ENCODE measurements at places on chromosomes 6 and 20.

DNA sequence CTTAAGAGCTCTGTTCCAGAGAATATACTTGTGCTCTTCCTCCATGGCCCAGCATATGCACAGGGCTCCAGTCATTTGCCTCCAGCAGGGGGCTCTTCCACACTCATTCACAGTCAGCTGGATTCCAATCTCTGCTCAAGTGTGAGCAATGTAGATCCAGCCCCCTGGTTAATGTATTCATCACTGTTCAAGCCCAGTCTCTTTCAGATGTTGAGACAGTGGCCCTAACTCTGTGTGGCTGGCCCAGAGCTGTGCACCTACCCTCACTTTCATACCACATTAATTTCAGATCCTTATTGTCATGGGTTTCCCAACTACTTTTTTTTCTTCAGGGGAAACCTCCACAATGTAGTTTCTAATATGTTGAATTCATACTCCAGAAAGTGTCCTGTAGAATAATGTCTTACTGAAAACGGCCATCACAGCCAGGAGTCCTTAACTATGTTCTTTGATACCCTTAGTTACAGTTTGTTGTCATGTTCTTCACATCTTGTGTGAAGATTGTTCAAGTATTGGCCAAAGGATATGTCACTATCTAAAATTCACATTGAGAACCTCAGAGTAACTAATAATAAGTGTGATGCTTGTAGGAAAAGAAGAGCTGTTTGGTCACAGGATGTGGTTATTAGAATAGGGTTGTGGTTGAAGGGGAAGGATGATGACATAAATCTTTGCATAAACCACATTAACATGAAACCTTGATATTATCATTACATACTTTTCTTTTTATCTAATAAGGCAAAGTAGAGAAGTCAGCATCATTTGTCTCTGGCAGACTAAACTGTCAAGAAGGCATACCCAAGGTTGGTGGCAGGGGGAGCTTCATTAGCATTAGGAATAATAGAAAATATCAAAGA lies 14.4 kb upstream of the HLA-DQA1 start:
- DNase-seq: peak; percentile 42

DNA sequence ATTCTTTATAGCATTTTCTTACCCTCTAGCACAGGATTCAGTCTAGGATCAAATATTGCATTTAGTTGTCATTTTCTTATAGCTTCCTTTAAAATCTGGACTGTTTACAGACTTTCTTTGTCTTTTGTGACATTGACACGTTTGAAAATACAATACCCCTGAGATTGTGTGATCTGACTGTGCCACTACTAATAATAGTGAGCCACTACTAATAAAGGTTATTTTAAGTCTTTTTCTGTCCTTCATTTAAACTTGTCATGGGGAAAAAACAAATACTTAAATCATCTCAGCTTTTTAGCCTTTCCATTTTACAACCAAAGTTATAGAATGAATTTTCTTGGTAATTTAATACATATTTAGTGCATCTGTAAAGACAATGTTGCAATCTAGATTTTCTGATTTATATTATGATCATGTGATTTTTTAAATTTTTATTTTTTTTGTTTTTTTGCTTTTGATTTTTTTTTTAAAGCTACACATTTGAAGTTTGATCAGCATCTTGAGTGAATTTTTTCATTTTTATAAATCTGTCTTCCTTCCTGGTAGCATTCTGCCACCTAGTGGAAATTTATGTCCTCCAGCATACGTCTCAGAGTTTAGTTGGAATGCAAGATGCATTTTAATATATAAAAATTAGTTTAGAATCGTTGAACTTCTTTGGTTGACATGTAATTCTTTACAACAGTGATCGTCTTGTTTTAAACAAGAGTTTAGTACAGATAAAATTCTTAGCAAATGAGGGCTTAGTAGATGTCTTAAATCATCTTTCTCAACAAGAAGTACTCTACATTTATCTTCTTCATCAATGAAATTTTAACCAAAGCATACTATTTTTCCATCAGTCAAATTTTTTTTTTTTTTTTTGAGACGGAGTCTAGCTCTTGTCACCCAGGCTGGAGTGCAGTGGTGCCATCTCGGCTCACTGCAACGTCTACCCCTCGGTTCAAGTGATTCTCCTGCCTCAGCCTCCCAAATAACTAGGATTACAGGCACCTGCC lies 119.4 kb downstream of the NCOA3 start:
- peak; percentile 74 for DNase-seq

DNA sequence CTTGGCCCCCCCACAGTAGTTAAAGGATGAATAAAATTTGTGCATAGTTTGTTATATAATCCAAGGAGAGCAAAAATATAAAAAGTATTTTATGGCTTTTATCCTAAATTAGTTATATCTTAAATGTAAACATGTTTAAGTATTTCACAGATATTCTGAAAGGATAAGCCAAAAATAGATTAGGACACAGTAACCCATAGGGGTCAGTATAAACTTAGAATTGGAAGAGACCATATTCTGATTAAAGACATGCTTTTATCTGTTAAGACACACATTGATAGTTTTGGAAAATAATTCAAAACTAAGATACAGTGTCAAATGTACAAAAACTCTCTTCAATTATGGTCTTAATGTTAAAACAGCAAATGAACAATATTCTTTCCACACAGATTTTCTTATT lies 4.5 kb upstream of the SERINC1 start:
- DNase-seq: peak; percentile 23

GRCh38 chr6:73309535-73309784 lies 44.6 kb downstream of the DPPA5 start:
- no peak for DNase-seq

DNA sequence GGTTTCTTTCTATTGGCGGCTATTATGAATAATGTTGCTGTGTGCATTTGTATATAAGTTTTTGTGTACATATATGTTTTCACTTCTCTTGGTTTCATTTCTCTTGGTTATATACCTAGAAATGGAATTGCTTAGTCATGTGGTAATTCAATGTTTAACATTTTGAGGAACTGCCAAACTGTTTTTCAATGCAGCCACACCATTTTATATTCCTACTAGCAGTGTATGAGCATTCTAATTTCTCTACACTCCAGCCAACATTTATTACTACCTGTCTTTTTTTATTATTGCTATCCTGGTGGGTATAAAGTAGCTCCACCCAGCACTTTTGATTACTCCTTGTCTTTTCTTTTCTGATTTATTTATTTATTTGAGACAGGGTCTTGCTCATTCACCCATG lies 54.8 kb downstream of the PHACTR2 start:
- no peak for DNase-seq

- DNase-seq: peak; percentile 47
Observed at GRCh38 chr20:5844063-5844681, 94.0 kb downstream of the SHLD1 start.

GRCh38 chr6:35804996-35805736 lies at the start of gene LHFPL5:
Gene LHFPL5 (plus strand): TSS chr6:35805352. CDS start chr6:35805671, 319 bp downstream.
- peak; percentile 19 for DNase-seq

DNA sequence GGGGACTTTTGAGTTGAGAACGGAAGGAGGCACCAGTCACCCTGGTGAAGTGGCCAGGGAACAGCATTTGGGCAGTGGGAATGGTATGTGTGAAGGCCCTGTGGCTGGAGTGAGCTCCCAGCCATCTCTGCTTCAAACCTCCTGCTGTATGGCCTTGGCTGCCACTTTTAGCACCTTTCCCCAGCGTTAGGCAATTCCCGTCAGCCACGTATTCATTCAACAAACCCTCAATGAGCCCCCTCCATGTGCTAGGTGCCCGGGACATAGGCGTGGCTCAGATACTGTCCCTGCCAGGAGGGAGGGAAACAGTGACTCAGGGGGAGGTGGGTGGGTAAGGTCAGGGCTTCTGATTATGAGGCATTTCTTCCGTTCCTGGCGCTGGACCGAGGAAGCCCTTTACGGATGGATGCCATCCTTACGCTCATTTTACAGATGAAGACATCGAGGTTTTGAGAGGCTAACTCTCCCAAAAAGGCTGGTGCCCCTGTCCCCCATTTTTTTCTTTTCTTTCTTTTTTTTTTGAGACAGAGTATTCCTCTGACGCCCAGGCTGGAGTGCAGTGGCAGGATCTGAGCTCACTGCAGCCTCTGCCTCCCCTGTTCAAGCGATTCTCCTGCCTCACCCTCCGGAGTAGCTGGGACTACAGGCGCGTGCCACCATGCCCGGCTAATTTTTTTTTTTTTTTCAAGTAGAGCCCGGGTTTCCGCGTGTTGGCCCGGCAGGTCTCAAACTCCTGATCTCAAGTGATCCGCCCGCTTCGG lies 37.5 kb downstream of the SRC start:
- no peak for DNase-seq

- DNase-seq: no peak
Observed at GRCh38 chr20:57468523-57469417, 56.2 kb downstream of the CTCFL start.

GRCh38 chr6:3751077-3751729 lies at the start of gene PXDC1:
Gene PXDC1 (minus strand): TSS chr6:3751713. CDS start chr6:3751531, 182 bp downstream.
- DNase-seq: no peak

- peak; percentile 81 for DNase-seq
Observed at GRCh38 chr6:39568896-39569295, 156.3 kb downstream of the KIF6 start.

DNA sequence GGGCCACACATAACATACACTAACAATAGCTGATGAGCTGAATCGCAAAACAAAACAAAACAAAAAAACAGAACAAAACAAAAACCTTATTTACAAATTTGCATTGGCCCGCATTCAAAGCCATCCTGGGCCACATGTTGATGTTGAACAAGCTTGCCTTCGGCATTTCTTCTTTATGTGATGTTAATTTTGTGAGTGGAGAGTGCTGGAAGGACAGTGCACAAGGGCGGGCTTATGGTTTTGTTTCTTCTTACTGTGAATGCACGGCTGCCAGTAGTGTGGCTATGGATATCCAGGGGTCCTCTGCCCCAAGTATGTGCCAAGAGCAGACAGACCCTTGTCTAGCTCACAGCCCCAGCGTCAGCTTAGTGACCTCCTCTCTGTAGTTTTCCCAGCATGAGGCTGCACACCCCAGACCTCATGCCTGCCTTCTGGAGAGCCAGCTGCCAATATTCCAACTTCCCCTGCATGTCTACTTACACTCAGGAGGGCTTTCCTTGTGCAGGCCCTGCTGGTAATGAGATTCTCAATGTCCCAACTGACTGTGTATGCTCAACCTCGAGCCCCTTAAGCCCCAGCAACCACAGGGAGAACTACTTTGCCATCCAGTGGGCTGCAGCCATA lies 24.9 kb downstream of the ZNF292 start:
- no peak for DNase-seq

- DNase-seq: no peak
Observed at GRCh38 chr6:158805698-158806377, 13.3 kb downstream of the EZR start.

- peak; percentile 63 for DNase-seq
Observed at GRCh38 chr6:107318100-107318736, 141.1 kb downstream of the PDSS2 start.

DNA sequence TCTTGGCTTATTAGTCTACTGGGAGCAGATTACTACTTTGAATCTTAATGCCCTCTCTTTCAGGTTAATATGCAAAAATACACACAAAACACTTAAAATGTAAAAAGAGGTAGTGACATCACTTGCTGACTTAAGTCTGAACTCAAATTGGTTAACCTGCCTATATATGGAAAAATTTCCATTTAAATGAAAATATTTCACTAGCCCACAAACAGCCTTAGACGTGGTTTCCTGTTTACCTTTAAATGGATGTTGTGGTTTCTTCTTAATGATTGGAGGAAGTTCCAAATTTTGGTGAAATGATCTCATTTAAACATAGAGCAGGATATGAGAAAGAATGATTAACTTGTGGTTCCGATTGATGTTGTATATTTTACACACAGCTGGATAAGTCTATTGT lies 553.7 kb downstream of the CD109 start:
- peak; percentile 70 for DNase-seq

GRCh38 chr6:40986364-40986763 lies 52.7 kb downstream of the UNC5CL start:
- peak; percentile 25 for DNase-seq

- no peak for DNase-seq
Observed at GRCh38 chr20:44851545-44851944, 34.0 kb upstream of the YWHAB start.

DNA sequence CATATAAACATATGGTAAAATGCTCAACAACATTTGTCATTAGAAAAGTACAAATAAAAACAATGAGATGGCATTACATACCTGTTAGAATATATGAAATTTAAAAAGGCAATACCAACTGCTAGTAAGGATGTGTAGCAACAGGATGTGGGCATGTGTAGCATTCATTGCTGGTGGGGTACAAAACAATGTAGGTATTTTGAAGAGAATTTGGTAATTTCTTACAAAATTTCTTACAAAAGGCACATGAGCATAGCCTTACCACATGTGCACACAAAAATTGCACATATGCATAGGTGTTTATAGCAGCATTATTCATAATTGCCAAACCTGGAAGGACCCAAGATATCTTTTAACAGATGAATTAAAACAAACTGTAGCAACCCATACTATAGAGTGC lies 1355.1 kb upstream of the CITED2 start:
- no peak for DNase-seq

DNA sequence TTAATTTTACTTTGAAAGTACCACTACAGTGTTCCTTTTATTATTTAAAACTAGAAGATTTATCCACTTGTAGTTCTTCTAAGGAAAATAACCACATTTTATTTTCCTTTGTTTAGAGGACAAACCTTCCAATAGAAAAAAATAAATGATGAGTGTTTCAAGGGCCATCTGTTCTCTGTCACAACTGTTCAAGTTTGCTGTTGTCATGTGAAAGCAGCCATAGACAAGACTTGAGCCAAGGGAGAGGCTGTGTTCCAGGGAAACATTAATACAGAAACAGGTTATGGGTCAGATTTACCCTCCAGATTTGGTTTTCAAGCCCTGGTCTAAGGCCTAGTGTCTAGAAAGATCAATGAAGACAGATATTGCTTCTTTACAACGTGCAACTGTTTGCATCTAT lies 463.6 kb downstream of the C6orf118 start:
- DNase-seq: no peak
